SJSA1 (cell line): ENCODE measurements at places on chromosomes 7 and 10.

GRCh38 chr10:10500937-10501336 is 516.7 kb upstream of the CELF2 start:
- no peak overlapping the region for H3K4me3 ChIP-seq
- no peaks in the 10 kb centered on the region for H3K27me3 ChIP-seq
- no peaks in the 10 kb centered on the region for H3K4me1 ChIP-seq
- H3K27ac ChIP-seq, result no peak overlapping the region
- no peaks in the 10 kb centered on the region for H3K36me3 ChIP-seq

DNA sequence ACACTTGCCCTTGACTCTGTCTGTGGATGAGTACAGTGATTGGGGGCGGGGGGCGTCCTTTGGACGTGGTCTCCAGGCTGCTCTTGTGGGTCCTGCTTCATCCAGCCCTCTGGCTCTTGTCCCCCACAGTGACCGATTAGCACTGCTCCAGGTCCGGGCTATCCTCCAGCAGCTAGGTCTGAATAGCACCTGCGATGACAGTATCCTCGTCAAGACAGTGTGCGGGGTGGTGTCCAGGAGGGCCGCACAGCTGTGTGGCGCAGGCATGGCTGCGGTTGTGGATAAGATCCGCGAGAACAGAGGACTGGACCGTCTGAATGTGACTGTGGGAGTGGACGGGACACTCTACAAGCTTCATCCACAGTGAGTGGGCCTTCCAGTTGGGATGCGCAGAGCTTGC is 18.3 kb downstream of the TACR2 start:
- H3K4me1 ChIP-seq, result peaks cover 15% of the 10 kb centered on the region
- H3K27me3 ChIP-seq, result no peaks in the 10 kb centered on the region
- no peak overlapping the region for H3K4me3 ChIP-seq
- DNase-seq, result no peak

DNA sequence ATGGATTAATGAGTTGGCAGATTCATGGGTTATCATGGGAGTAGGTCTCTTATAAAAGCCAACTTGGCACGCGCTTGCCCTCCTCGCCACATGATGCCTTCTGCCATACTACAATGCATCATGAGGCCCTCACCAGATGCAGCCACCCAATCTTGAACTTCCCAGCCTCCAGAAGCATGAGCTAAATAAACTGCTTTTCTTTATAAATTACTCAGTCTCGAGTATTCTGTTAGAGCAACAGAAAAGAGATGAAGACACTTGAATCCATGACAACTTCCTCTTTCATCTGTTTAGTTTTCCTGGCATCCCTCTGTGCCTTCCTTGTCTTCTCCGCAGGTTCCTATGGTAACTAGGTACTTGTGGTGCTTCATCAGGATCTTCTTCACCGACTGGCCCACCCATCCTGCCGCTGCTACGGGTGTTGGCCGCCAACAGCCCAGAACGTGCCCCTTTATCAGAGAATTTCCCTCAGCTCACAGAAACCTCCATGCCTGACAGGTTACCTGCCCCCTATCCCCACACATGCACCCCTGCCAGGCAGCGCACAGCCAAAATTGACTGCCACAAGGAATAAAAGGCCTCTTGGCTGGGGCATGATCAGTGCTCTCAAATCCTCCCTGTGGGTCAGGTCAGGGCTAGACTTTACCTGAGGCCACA is 28.0 kb upstream of the PPIF start:
- peaks cover 93% of the 10 kb centered on the region for H3K4me1 ChIP-seq
- H3K36me3 ChIP-seq, result peaks cover 21% of the 10 kb centered on the region
- no peak for DNase-seq
- no peak overlapping the region for H3K4me3 ChIP-seq
- peak overlapping the region; percentile 93; the same call in 1 of the 2 replicates for H3K27ac ChIP-seq

GRCh38 chr7:76000566-76000965 is 6.2 kb upstream of the TMEM120A start:
- no peaks in the 10 kb centered on the region for H3K27me3 ChIP-seq
- H3K36me3 ChIP-seq, result peaks cover 56% of the 10 kb centered on the region
- H3K4me1 ChIP-seq, result no peaks in the 10 kb centered on the region
- DNase-seq, result no peak
- H3K4me3 ChIP-seq, result no peak overlapping the region
- H3K27ac ChIP-seq, result no peak overlapping the region

GRCh38 chr7:38411404-38411803 is 138.0 kb upstream of the TARP start:
- no peaks in the 10 kb centered on the region for H3K4me1 ChIP-seq
- no peaks in the 10 kb centered on the region for H3K36me3 ChIP-seq
- no peak for DNase-seq
- no peak overlapping the region for H3K27ac ChIP-seq

- DNase-seq, result peak; percentile 67
- peak overlapping the region; percentile 75 for H3K27ac ChIP-seq
- no peaks in the 10 kb centered on the region for H3K36me3 ChIP-seq
- no peaks in the 10 kb centered on the region for H3K27me3 ChIP-seq
- peaks cover 23% of the 10 kb centered on the region for H3K4me1 ChIP-seq
These were observed 97.4 kb upstream of the PDCD4 start for GRCh38 chr10:110774069-110775019.

- no peaks in the 10 kb centered on the region for H3K27me3 ChIP-seq
- peaks cover 9% of the 10 kb centered on the region for H3K4me1 ChIP-seq
- no peak for DNase-seq
- H3K27ac ChIP-seq, result no peak overlapping the region
- no peak overlapping the region for H3K4me3 ChIP-seq
These were observed 93.1 kb downstream of the GLI3 start for GRCh38 chr7:42143711-42144600.

DNA sequence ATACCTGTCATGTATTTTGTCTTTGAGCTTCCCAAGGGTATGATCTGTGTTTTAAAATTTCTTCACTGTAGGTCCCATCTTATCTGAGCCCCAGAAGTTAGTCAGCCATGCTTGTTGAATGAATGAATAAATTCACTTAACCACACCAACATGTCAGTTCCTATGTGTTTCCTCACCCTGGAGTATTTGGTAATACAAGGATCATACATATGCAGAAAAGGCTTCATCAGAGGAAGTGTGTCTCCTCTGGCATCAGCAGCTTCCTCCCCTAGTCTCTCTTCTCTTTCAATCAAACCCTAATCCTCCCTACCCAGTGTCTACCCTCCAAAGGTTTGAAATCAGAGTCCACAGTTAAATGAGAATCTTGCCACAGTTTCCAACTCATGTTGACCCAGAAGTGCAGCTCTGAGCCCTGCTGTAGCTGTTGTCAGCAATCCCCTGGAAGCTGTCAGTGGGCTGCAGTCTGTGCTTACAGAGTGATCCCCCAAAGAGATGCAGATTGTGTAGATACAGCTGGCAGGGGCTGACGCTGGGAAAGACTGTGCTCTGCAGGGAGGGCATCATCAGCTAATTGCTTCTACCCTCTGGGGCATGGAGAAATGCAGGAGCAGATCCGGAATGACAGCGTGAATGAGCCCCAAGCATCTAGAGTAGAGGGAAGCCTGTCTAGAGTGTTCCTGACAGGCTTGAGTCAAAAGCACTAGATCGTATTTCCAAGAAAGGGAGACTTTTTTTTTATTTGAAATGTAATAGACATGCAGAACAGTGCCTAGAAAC is 105.0 kb upstream of the WDR11 start:
- no peak overlapping the region for H3K27ac ChIP-seq
- H3K27me3 ChIP-seq, result peaks cover 12% of the 10 kb centered on the region; the same call in 1 of the 2 replicates
- H3K36me3 ChIP-seq, result no peaks in the 10 kb centered on the region
- H3K4me3 ChIP-seq, result no peak overlapping the region

DNA sequence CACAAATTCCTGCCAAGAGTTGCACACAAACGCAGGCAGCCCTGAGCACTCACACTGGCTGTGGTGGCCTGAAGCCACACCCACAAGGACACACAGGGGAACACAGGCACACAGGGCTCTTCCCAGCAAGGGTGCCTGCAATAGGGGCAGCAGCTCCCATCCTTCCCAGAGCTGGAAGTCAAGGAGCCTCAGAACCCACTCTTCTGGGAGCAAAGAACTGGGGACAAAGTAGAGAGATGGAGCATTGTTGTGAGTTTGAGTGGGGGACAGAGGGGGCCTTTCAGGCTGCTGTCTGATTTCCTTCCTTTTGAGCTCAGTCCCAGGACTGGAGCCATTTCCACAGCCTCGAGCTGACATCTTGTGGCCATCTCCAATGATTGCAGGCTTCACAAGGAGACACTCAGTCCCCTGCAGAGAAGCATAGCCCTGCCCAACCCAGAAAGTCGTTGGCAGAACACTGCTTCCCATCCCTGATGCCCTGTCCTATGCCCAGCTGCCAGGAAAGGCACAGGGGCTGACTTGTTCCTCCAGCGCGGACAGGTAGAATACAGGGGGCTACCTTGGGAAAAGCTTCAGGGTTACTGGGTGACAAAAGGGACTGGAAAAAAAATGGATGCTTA is 34.4 kb upstream of the SLF2 start:
- H3K27ac ChIP-seq, result no peak overlapping the region
- DNase-seq, result peak; percentile 85
- H3K36me3 ChIP-seq, result no peaks in the 10 kb centered on the region
- H3K4me1 ChIP-seq, result peaks cover 37% of the 10 kb centered on the region
- H3K4me3 ChIP-seq, result no peak overlapping the region
- no peaks in the 10 kb centered on the region for H3K27me3 ChIP-seq

- no peak for DNase-seq
- no peak overlapping the region for H3K27ac ChIP-seq
- no peaks in the 10 kb centered on the region for H3K36me3 ChIP-seq
- no peaks in the 10 kb centered on the region for H3K4me1 ChIP-seq
- no peaks in the 10 kb centered on the region for H3K27me3 ChIP-seq
- no peak overlapping the region for H3K4me3 ChIP-seq
These were observed 305.6 kb upstream of the ANKRD30A start for GRCh38 chr10:36819781-36820180.

- no peaks in the 10 kb centered on the region for H3K36me3 ChIP-seq
- no peak overlapping the region for H3K27ac ChIP-seq
- DNase-seq, result peak; percentile 66
- H3K4me3 ChIP-seq, result no peak overlapping the region
These were observed 190.2 kb downstream of the RAMP3 start for GRCh38 chr7:45347804-45348203.

GRCh38 chr10:62019685-62020359 is 118.3 kb downstream of the ARID5B start:
- DNase-seq, result no peak
- H3K4me3 ChIP-seq, result no peak overlapping the region
- H3K27ac ChIP-seq, result peak overlapping the region; percentile 77
- peaks cover 56% of the 10 kb centered on the region for H3K4me1 ChIP-seq

GRCh38 chr10:16945593-16945992 is 128.4 kb upstream of the RSU1 start:
- H3K27ac ChIP-seq, result no peak overlapping the region
- H3K27me3 ChIP-seq, result no peaks in the 10 kb centered on the region; the same call in 1 of the 2 replicates
- H3K4me3 ChIP-seq, result no peak overlapping the region

DNA sequence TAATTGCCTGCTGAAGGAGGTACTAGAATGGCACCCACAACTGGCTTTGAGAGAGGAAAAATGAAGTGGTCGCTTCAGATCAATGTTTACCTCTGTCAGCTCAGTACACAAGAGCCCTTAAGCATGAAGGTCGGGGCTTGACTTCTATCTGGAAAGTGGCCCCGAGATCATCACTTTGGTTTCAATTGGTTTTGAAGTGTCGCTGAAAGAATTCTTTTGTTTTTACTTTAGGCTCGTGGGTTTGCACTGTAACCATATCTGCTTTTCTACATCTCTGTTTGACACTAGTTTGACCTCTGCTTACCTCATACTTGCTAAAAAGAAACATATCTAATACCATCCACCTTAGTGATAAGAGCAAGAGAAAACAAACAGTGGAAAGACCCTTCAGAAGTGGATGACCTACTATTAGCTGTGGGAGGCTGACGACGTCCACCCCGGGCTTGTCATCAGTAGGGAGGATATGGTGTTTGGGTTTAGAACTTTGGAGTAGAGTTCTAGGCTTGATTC is 361.8 kb downstream of the GATA3 start:
- DNase-seq, result no peak
- H3K4me3 ChIP-seq, result no peak overlapping the region
- no peaks in the 10 kb centered on the region for H3K27me3 ChIP-seq
- peaks cover 26% of the 10 kb centered on the region for H3K4me1 ChIP-seq
